ENCODE measurements at places on chromosomes 1 and 21.
A peak's percentile ranks its signal among the peaks of the same experiment; 100 is the strongest.

DNA sequence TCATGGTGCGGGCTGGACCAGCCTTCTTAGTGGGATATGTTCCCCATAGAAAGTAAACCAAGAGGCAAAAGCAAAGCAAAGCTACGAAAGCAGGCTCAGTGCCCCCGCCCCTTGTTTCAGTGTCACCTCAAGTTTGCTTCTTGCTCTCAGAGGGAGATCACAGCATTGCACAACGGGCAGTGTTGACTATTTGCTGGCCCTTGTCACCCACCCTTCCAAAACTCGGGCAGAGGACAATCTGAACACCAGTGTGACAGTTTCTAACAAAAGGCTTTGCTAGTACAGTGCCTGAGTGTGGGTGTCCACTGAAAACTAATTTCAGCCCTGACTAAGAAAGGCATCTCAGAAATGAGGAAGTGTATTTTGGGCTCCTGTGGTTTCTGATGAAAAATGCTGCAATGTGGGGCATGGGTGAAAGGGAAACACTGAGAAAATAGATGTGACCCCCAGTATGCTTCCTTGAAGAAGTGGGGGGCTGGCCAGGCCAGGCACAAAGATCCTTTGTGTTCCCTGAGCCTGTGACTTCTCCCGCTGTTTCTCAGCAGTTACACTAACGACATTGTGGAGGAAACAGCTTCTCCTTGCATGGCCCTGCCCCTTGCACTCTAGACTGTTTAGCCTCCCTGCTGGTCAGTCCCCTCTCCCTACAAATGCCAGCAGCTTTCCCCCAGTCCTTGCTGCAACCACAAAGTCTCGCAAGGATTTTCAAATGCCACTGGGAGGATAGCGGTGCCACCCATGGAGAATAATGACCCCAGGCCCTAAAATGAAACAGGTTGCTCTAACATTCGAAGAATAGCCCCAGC, 33.3 kb upstream of the KCNE1 start:
- DNase-seq, result no peak

DNA sequence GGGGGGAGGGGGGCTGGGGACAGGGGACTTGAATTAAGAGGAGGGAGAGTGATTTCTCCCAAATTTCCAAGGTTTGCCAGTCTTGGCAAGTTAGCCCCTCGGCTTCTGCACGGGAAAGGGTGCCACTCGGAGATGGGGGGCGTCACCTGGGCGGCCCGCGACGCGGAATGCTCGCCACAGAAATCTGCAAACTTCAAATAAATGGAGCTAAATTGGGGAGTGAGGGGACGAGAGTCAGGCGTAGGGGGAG, 885 bp upstream of the SSBP3 start:
- DNase-seq, result no peak

DNA sequence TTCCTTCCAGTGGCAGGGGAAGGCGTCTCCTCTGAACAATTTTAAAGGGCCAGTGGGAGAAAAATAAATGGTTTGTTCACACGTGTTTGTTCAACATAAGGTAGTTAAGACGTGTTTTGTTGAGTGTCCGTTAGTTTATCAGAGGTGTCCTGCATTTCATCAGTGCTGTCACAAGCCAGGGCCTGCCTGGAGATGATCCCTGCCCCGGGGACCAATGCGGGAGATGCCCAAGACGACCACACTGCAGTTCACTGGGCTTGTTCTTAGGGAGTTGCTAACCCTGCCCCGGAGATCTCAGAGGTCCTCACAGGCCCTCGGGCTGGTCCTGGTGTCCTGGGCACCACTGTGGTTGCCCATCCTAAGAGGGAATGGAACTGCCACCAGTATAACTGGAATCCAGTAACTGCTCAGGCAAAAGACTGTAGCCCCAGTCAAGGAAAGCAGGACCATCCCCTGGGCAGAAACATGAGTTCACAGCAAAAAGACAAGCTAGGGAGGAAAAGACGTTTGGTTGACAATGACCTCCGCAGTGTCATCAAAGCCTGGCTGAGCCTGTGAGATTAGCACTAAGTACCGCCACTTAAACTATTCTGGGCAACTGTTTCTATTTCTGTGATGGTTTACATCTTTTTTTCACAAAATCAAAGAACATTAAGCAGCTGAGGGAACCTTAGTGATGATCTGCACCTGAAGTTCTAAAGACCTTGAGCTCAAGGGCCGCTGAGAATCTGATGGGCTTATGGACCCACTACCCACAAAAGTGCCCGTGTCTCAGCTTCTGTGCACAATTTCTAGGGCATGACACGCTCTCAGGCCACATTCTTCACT, 44.9 kb upstream of the LIN9 start:
- DNase-seq, result no peak

- DNase-seq, result peak; percentile 11
Measured at GRCh38 chr1:99685516-99686180, 39.7 kb downstream of the PALMD start.

GRCh38 chr1:107443027-107443426, 302.2 kb downstream of the NTNG1 start:
- DNase-seq, result no peak

- no peak for DNase-seq
Measured at GRCh38 chr21:45016406-45017038, 57.9 kb upstream of the ADARB1 start.

- no peak for DNase-seq
Measured at GRCh38 chr21:42745511-42746239, 92.3 kb downstream of the PDE9A start.

DNA sequence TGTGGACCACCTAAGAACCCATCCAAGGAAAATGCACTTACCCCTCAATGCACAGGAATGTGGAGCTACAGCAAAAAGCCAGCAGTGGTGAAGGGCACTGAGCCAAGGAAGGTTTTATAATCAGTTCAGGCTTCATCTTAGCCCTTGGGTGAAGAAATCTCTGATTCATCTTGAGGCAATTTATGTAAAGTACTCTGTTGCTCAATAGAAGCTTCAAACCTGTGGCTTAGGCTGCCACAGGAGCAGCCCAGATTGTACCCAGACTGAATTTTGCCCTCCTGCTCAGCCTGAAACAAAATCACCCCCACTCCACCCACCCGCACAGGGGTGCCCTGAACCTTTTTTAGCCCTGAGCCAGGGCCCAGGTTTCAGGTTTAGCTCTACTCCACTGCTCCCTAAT, at the start of gene S100A12:
TSS of gene S100A12 (minus strand) at position 111 of the 400 bp plus-strand sequence. CDS start 1,029 bp downstream, outside the sequence.
- no peak for DNase-seq

- DNase-seq, result no peak
Measured at GRCh38 chr21:32044205-32045180, 171.7 kb downstream of the HUNK start.

- no peak for DNase-seq
Measured at GRCh38 chr1:218760601-218761570, 412.8 kb upstream of the LYPLAL1 start.

DNA sequence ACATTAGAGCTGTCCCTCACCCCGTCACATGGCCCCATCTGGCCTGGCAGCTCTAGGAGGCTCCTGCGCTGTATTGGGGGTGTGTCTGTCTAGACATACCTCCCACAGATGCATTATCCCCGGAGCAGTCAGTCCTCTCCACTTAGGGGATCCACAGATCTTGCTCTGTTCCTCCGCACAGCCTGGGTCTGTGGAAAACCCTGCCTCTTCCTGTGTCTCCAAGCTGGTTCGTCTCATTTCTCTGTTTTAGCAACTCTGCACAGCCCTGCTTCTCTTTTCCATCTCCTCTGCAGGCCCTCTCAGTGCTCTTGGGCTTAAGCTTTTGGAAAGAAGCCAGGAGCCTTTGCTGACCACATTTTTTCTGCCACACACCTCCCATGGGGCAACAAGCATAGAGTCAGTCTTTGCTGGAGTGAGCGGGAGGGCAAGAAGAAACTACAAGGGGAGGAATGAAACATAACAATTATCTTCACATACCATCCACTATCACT, 241.5 kb downstream of the FOXD2 start:
- DNase-seq, result no peak

GRCh38 chr1:198873696-198874230, 234.9 kb downstream of the PTPRC start:
- no peak for DNase-seq

GRCh38 chr1:247548092-247548491, 842 bp upstream of the GCSAML start:
- DNase-seq, result no peak

- no peak for DNase-seq
Measured at GRCh38 chr1:154306151-154306550, 14.7 kb upstream of the AQP10 start.

DNA sequence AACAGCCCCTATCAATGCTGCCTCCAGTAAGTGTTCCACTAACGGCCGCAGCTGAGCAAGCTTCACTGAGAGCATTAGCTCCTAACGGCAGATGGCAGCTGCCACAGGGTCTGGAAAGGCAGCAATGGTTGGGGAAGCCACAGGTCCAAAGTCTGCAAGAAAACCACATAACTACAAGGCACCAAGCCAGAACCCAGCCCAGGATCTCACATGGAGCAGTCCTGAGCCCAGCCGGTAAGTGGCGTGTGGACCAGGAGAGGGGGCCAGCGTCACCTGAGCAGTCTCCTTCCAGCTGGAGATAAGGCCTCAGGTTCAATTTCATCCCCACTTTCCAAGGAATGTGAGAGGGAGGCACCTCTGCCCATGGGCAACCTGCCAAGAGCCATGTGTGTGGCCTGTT, 13.2 kb downstream of the SYT2 start:
- DNase-seq, result no peak

DNA sequence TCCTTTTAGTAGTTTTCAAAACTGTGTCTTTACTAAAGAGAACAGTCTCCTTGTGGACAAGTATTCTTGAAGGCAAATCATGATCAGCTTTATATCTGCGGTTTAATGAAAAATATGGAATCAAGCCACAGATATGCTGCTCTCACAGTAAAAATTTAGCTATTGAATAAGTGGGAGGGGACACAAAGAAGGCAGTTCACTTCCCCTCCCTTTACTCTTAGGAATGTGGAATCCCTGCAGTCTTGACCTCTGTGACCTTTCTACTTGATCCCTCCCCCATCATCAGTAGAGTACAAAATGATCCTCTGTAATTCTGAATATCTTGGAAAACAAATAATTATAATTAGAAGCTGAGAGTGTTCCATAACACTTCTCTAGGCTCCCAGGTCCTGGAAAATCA, 136.7 kb upstream of the HOOK1 start:
- DNase-seq, result no peak

- no peak for DNase-seq
Measured at GRCh38 chr1:145824499-145824842, 471 bp downstream of the POLR3C start.

DNA sequence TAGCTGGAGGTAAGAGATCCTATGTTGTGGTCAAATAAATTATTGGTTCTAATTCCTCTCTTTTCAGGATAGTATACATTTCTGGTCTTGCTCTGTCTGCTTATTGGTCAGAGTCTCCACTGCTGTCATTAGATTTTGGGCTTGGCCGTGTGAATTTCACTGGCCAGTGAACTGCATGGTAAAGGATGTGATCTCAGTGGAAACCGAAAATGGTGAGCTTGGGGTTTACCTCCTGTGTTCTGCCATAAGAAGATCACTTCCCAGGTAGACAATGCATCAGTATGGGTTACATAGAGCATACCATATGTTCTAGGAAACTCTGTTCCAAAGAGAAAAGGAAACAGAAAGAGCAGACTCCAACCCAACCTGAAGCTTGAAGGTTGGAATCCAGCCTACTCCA, 1123.3 kb upstream of the B3GALT2 start:
- no peak for DNase-seq

- no peak for DNase-seq
Measured at GRCh38 chr1:43044572-43045361, 86.1 kb upstream of the SLC2A1 start.

DNA sequence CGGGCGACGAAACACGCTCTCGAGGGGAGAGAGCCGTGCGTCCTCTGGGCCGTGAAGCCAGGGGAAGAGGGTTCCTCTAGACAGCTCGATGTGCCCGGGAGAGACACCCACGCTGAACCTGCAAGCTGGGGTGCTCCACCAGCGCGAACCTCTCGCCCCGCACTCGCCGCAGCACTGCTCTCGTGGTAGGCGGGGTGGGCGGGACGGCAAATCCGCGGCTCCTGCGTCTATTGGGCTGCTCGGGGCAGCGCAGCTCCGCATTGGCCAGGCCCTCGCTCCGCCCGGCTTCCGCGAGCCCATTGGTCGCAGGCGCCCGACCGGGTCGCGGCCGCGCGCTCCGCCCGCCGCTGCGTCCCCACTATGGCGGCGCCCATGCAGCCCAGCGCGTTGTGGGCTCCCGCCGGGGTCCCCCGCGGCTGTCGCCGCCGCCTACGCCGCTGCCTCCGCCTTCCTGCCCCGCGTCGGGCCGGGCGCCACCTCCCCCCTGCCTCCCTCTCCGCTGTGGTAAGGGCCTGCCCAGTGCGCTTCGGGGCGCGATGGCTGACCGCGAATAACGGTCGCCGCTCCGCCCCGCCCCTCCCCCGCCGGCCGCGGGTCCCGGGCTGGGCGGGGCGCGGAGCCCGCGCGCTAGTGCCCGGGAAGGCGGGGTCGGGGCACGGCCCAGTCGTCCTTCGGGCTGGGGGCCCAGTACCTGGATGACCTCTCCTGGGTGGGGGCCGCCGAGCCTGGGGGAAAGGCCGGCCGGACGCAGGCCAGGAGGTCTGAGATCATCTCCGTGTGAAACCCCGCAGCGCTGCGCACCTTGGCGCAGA, at the start of gene ST3GAL3:
TSS of gene ST3GAL3 (plus strand) at position 347 of the 812 bp plus-strand sequence. CDS start 28,727 bp downstream, outside the sequence.
- peak; percentile 92 for DNase-seq

GRCh38 chr1:168742994-168743650, 14.1 kb upstream of the DPT start:
- no peak for DNase-seq

- DNase-seq, result no peak
Measured at GRCh38 chr1:1367315-1367714, 7.7 kb downstream of the AURKAIP1 start.

GRCh38 chr1:238690415-238690814, 696.0 kb upstream of the CHRM3 start:
- DNase-seq, result no peak

GRCh38 chr1:77756052-77756754, 3.4 kb downstream of the USP33 start:
- no peak for DNase-seq

DNA sequence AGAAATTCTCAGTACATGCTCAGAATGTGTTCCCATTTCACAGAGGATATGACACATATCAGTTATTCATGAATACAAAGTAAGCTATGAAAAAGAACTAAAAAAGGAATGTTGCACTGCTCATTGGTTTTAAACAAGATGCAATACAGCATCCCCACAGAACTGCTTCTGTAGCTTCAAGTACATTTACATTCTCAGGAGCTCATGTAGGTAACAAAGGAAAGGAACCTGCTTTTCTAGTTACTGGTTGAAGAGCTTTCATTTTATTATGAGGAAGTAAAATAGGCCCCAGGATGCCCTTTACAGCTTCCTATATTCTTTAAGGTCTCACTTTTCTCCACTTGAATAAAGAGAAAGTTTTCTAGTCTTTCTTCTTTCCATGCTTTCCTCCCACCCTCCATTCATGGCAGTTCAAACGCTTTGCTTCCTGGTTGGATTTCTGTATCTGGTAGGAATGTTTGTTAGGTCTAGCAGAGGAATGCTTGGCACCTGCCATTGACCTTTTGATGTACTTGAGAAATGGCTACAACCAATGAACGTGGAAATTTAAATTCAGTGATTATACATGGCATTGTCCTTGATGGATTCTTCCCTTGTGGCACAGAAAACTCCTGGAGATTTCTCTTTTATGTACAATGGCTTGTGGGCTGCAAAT, 27.1 kb upstream of the KCNK2 start:
- DNase-seq, result no peak

GRCh38 chr1:228917755-228918154, 182.5 kb downstream of the RHOU start:
- DNase-seq, result no peak

GRCh38 chr21:46040707-46041106, 57.2 kb upstream of the COL6A2 start:
- no peak for DNase-seq
